ENCODE measurements at places on chromosomes 7 and 10.

DNA sequence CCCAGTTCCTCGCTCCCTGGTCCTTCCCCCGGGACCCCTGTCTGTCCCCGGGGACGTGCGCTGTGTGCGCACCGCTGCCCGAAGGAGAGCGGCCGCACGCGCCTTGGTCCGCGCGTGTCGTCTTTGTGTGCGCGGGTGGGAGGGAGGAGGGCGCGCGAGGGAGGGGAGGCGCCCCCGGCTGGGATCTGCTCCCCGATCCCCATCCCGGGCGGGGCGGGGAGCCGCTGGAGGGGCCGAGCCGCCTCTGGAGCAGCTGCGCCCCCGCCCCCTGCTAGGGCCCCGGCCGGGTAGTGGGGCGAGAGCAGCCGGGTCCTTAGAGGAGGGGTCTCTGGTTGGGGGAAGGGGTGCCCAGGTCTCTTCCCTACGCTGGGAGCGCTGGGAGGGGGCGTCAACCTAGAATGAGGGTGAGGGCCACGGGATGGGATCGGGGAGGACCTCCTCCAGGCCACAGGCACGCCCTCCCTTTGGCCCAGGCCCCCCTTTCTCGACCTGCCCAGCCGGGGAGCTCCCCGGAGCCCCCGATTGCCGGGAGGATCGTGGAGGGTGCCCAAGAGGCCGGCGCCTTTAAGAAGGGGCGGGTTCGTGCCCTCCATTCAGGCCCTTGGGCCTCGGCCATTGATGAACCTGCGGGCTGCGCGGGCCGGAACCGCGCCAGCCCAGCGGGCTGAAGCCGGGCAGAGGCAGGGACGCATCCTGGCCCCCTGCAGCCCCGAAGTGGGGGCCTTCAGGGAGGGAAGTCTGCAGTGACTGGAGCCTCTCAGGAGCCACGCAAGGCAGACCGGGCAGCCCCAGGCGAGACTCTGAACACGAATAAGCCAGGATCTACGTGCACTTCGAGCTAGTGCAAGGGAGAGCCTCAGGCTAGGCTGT lies 678 bp downstream of the SH2B2 start:
- no peak for DNase-seq

DNA sequence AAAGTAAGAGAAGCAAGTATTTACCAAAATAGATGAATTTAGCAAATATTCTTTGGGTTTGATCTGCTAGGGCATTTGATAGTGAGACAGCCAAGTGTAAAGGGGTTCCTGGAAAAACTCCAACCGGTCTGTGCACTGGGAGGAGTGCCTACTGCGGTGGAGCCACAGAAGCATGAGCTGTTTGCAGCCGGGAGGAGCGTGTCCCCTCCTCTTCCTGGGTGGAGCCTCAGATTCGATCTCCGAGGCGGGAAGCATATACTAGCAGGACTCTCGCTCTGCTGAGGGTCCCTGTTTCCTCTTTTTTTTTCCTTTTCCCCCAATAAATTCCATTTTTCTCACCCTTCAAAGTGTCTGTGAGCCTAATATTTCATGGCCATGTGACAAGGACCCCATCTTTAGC lies 45.1 kb upstream of the MET start:
- DNase-seq: no peak

DNA sequence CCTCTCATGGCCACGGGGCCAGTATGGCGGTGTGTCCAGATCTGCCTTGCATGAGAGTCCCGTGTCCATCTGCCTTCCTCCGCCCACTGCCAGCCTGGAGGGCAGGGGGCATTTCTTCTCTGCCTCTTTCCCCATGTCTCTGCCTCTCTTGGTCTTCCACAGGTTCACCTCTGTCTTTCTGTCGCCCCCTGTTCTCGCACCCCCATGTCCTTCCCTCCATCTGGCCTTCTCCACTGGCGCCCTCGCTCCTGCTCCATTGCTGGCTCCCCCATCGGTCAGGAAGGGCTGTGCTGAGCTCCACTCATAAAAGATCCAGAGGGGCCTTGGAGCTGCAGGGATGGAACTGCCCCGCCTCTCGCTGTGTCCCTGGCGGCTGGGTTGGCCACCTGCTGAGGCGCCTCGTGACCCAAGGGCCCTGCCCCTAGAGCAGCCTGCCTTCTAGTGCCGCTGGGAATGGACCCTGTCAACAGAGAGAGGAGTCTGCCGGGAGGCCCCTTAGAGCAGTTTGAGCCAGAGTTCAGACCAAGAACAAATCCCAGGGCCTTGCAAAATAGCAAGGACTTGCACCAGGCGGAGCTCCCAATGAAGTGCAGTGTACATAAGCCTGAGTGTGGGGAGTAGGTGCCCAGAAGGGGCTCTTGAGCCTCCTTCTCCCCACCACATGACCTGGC lies 42.0 kb downstream of the GOLGA7B start:
- DNase-seq: no peak

- DNase-seq: no peak
These were observed 195.9 kb upstream of the LYZL2 start for GRCh38 chr10:30825495-30825894.

DNA sequence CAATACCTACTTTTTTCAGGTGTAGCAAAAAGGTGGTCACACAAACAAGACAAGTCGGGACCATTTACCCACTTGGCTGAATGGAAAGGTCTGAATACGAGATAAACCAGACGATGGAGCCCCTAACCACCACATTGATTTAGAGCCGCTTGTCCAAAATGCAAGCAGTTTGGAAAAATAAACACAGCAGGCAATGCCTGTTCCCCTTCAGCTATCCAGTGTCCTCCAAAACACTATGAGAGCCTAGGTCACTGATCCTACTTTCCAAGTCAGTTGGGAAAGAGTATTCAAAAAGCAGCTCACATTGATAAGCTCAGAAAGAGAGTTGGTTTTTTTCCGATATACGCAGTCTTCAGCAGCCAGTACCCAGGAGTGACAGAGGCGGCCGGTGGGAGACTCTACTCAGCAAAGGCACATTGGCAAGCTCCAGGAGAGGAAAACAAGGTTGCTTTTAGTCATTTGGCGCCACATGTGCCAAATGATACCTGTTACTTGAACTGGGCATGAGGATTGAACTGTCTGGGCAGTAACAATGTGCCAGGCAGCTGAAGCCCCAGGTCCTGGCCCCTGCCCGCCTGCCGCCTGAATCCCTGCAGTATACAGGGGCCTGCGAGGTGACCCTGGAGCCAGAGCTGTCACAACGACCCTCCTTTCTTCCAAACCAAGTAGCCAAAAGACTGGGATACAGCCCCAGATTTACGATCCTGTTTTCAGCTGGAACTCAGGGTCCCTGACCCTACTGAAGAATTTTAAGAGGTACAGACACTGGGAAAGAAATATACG lies 109.8 kb downstream of the PIP4K2A start:
- DNase-seq: no peak

GRCh38 chr7:26891400-26892350 lies 27.3 kb upstream of the SKAP2 start:
- DNase-seq: no peak

DNA sequence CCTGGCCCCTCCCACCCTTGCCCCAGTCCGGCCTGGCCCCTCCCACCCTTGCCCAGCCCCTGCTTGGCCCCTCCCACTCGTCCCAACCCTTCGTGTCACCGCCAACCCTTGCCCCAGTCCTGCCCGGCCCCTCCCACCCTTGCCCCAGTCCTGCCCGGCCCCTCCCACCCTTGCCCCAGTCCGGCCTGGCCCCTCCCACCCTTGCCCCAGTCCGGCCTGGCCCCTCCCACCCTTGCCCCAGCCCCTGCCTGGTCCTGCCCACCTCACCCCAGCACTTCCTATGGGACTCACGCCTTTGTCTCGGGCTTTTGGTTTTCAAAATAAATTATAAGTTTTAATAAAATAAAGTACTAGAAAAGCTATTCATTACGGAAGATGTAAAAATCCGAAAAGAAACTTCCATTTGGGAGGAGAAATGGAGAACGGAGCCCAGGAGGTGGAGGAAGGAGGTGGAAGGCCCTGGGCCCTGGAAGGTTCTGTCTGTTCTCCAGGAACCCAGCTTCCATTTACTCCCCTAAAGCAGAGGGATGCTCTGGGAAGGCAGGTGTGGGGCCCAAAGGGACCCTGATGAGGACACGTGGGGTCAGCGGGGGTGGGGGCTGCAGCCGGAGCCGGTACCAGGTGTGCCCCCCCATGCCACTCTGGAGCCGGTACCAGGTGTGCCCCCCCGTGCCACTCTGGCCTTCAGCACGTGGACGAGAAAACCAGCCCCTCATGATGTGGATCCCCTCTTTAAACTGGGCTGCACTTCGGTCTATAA lies 52.2 kb downstream of the PWWP2B start:
- no peak for DNase-seq

DNA sequence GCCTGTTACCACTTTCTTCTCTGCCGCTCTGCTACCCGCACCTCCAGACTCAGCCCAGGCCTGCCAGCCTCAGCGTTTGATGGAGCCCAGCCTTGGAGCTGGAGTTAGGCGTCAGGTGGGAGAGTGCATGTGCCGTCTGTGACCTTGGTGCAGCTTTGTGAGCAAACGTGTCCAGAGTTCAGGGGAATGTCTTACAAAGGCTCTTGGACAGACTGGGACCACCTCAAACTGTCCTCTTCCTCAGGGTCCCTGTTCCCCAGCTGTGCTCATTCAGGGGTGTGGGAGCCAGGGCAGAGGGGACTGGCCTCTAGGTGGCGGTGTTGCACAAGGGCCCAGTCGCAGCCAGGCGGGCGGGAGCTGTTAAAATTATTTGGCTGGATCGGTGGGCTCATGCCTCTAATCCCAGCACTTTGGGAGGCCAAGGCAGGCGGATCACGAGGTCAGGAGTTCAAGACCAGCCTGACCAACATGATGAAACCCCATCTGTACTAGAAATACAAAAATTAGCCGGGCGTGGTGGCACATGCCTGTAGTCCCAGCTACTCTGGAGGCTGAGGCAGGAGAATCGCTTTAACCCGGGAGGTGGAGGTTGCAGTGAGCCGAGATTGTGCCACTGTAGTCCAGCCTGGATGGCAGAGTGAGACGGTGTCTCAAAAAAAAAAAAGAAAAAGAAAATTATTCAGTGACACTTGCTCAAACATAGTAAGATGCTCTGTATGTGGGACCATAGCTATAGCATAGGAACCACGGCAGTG lies 89.2 kb downstream of the ADCY1 start:
- no peak for DNase-seq

DNA sequence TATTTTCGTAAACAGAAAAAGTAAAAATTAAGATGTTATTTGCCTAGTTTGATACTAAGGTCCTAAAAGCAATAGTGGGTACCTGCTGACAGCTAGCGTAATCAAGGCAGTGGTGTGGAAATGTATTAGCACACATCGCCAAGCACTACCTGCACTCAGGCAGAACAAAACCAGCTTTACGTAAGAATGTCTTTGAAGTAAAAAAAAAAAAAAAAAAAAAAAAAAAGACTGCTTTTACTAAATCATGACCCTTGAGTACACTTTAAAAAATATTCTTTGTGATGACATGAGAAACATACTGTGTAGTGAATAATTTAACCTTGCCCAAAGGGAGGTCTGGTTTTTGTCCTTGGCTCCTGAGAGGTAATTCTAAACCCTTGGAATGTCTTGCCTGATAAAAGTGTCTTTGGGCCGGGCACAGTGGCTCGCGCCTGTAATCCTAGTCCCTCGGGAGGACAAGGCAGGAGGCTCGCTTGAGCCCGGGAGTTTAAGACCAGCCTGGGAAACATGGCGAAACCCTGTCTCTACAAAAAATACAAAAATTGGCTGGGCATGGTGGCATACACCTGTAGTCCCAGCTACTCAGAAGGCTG lies 12.7 kb downstream of the XRCC2 start:
- DNase-seq: no peak

GRCh38 chr7:157016024-157016351 lies 5.5 kb upstream of the MNX1 start:
- no peak for DNase-seq

GRCh38 chr7:20299647-20300312 lies 30.9 kb upstream of the ITGB8 start:
- DNase-seq: no peak

DNA sequence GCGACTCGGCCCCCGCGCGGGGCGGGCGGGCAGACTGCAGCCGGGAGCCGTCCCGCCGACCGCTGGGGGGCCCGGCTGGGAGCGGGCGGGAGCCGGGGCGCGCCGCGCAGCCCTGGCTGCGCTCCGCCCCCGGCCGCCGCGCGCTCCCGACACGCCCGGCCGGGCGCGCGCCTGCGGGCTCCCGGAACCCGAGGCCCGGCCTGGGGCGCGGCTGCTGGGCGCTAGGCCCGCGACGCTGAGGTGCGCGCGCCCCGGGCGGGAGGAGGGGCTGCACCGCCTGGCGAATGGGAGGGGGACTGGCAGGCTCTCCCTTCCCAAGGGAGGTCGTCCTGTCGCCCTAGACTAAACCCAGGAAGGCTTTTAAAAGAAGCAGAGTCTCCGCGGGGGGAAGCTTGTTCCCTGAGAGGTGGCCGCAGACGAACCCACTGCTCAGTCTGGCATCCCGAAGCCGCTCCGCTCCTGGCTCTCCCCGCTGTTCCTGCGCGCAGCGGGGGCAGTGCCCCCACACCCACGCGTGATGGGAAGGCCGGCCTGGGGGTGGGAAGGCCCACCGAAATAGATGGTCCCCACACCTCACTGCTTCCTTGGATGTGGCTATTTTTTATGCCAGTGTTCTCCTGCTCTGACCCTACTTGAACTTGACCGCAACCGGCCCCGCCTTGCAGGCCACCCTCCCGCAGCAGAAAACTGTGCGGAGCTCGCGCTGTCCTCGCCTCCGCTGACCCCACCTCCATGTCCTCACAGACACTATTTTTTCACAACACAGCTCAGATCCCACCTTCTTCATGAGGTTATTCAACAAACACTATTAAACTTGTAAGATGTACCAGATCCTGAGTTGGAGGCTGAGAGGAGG lies at the start of gene VOPP1:
Gene VOPP1, minus strand, starts transcription at position 125 of the 856 bp plus-strand sequence. CDS start 178 bp downstream, outside the sequence.
- peak; percentile 68 for DNase-seq

- DNase-seq: no peak
These were observed 345.0 kb upstream of the PCDH15 start for GRCh38 chr10:55146032-55146431.

DNA sequence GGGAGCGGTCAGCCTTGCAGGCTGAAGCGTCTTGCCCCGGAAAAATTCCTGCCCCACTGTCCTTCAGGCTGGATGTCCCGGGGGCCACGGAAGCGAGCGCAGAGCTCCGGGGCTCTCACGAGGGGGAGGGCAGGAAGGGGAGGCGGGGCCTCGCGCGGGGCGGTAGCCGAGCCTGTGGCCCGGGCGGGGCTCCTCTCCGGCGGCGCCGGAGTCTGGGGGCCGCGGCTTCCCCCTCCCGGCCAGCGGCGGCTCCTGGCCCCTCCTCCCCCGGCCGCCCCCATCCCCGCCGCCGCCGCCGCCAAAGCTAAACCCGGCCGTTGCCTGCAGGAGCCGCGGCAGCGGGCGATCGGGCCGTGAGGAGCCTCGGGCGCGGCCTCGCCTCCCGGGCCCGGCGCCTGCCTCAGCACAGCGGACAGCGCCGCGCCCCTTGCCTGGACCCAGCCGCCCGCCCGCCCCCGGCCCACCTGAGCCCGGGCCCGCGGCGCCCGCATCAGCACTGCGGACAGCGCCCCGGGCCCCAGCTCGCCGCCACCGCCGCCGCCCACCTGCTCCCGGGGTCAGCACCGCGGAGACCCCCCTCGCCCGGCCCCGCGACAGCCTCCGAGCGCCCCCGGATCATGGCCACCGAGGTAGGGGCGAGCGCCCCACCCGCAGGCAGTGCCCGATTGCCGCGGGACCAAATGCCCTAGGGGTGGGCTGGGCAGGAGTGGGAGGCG lies at the start of gene GOLGA7B:
Gene GOLGA7B, plus strand, starts transcription at position 157 of the 716 bp plus-strand sequence. Its CDS starts 461 bp downstream, at position 618.
- peak; percentile 63 for DNase-seq

Measured in CD8-positive, alpha-beta memory T cell (primary cell).